ENCODE measurements at places on chromosomes 1 and 21.

GRCh38 chr1:227043755-227044154 lies 103.7 kb downstream of the COQ8A start:
- peak; percentile 41 for DNase-seq

DNA sequence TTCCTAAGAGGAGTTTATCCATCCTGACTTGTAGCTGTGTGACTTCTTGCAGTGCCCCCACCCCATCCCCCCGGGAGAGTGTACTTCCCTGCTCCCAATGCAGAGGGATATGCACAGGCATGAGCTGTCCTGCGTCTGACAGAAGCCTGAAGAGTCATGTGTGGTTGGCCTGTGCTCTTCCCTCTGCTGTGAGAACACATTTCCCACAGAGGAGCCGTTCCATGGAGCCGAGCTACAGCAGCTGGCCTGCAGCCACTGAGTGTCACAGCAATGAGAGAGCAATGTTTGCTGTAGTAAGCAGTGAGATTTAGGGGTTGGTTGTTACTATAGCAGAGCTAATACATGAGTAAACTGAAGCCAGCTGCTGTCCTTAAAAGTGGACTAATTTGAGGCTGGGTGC lies 22.0 kb downstream of the PARS2 start:
- DNase-seq = peak; percentile 52

DNA sequence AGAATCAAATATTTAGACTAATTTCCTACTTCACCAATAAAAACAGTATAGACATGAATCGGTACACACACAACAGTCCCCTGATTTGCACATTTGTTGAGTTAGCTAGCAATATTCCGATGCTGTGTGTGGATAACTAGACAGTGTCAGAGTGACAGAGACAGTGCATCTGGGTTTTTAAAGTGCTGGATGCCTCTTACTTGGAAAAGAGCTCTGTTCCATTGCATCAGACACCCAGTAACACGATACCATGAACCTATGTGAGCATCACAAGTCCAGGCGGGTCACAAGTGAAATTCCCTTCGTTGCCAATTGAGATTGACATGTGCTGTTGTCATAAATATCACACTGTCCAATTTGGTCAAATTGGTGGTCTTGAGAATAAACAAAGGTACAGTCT lies 82.0 kb upstream of the ESRRG start:
- DNase-seq = peak; percentile 19

GRCh38 chr1:179166663-179167417 lies 62.6 kb downstream of the ABL2 start:
- no peak for DNase-seq

GRCh38 chr1:224237119-224237881 lies 54.3 kb downstream of the DEGS1 start:
- no peak for DNase-seq

DNA sequence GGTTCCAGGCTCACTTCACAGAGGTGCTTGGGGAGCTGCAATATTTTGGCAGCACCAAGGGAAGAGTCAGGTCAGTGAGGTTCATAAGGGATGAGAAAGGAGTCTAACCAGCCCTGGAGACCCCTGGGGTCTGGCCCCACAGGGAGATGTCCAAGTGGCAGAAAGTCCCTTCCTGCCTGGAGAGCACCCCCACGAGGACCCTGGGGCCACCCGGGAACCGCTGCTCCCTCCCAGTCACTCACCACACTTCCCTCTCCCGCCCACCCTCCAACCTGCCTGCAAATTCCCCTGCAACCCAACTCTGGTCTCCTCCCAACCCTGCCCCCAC lies 6.5 kb upstream of the ITGB2 start:
- DNase-seq = no peak

DNA sequence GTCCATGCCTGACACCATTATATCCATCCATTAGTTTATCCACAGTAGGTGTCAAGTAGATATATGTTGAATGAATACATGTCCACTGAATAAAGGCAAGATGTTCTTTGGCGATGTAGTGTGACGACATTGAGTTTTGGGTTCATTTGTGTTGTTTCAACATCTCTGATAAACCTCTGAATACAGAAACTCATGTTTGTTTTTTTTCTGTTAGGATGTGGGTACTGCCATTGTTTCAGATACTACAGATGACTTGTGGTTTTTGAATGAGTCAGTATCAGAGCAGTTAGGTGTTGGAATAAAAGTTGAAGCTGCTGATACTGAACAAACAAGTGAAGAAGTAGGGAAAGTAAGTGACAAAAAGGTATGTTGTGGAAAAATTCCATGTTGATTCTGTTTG lies 28.1 kb downstream of the MDM4 start:
- DNase-seq = peak; percentile 31

DNA sequence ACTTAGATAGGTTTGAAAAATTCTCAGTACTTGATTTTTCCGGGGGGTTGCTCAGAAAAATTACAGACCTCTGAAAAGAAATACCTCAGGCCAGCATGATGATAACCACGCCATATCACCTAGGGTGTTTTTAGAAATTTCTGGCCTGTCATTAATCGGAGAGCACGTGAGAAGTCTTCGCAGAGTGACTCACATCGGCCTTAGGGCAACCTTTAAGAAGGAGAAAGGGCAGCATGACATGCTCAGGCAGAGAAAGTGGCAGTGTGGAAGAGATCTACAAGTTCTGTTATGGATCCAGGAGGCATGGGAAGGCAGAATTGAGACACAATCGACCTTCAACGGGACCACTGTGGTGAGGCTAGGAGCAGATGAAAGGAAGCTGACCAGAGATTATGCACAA lies 506.3 kb downstream of the LMO4 start:
- DNase-seq = no peak

DNA sequence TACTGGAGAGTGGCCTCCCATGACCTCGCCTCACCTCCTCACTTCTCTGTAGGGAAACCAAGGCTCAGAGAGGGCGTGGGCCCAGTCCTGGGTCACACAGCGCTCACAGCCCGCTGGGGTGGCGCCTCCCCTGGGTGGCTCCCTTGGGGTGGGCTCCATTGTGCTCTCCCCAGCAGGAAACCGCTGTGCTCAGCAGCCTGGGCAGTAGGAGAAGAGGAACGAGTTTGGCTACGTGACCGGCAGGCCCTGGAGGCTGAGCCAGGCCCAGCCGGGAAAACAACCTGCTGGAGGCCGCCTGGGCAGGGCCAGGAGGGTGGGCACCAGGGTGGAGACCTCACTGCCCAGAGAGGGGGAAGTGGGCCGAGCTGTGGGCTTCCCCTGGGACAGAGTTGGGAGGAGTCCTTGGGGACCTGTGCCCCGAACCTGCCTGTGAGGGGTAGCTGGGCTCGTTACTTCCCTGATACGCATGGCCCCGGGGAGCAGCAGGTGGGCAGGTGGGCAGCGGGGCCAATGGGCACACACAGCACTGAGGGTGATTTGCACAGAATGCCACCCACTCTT lies 15.0 kb upstream of the FAM131C start:
- no peak for DNase-seq

GRCh38 chr1:156675210-156676113 lies 1.7 kb downstream of the NES start:
- peak; percentile 54 for DNase-seq

- DNase-seq = no peak
Observed at GRCh38 chr1:1996207-1996651, 7.4 kb downstream of the CFAP74 start.

- DNase-seq = no peak
Observed at GRCh38 chr1:163823017-163823416, 501.3 kb downstream of the NUF2 start.

DNA sequence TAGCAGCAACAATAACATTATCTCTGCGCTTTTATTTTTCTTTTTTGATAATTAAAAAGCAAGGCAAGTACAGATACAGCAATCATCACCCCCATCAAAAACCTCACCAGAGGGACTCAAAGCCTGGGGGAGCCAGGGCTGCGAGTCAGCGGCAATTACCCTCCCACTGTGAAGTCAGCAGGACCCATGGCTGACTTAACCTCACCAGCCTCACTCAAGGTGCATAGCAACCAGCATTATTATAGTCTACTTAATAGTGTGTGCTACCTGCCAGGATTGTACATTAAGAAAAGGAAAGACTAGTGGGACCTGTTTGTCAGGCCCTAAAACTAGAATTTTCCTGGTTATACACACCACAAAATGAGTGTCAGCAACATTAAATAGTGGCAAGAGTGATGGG lies 28.9 kb upstream of the SERBP1 start:
- no peak for DNase-seq

DNA sequence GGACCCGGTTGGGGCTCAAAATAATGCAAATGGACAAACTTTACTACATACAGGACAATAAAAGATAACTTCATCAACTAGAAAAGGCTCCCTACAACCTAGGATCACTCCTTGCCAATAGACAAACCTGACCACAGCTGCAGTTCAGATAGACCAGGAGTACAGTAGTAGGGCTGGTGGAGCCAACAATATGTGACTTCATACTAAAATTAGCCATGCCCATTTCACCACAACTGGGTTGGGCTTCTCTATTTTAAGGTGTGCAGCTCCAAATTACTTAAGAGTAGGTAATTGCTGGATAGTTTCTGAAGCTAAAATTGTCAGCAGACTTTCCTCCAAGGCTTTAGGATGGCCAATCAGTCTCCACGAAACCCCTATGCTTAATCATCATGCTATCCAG lies 3.9 kb downstream of the DENND1B start:
- no peak for DNase-seq

GRCh38 chr1:246875041-246876026 lies 56.4 kb downstream of the AHCTF1 start:
- DNase-seq = peak; percentile 14

GRCh38 chr1:48236716-48237470 lies 14.4 kb downstream of the SLC5A9 start:
- peak; percentile 4 for DNase-seq

- no peak for DNase-seq
Observed at GRCh38 chr1:243734308-243734695, 115.7 kb downstream of the AKT3 start.

- no peak for DNase-seq
Observed at GRCh38 chr1:16607433-16607851, 5.9 kb downstream of the NBPF1 start.

DNA sequence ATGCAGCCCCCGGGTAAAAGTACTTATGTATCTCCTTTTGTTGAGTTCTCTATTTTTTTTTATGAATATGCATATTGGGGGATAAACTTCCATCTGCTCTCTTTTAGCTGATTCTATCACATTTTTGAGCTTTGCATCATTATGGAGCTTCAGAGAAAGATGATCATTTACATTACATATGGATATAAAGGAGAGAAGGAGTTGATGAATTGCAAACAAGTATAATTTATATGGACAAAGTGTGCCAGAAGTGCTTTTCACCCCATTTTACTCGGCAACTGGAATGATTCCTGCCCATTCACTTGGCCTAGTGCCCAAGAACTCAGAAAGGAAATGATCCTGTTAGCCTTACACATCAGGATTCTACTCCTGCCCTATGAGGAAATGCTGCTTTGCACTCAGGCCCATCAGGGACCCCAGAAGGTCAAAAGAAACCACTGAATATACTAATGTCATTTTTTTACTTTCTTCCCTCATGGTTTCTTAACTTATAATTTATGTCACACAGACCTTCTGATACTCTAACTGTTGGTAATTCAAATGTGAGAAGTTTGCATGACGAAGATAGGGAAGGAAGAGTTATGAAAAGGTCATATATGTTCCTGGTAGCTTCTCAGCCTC lies 65.6 kb downstream of the SAMSN1 start:
- DNase-seq = no peak

DNA sequence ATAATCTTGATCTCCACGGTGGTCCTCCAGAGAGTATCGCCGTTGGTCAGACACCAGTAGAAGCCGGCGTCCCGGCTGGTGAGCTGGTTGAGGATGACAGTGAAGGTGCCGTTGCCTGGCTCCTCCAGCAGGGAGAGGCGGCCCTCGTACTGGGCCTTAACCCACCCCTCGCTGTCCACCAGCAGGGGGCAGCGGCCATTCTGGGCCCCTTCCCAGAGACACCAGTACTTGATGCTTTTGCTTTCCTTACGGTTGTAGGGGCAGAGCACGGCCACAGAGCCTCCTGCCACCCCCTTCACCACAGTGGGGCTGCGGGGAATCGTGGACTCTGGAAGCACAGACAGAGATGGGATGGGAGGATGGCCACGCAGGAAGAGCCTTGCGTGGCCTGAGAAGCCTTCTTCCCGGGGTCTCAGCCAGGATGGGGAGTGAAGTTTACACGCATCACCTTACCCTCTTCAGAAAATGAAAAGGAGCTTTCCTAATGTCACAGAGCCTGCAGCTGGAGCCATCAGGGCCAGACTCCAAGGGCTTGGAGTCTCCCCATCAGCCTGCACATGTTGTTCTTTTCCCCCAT lies 10.7 kb downstream of the PIGR start:
- DNase-seq = no peak

- no peak for DNase-seq
Observed at GRCh38 chr1:87450615-87451209, 122.0 kb downstream of the LMO4 start.

DNA sequence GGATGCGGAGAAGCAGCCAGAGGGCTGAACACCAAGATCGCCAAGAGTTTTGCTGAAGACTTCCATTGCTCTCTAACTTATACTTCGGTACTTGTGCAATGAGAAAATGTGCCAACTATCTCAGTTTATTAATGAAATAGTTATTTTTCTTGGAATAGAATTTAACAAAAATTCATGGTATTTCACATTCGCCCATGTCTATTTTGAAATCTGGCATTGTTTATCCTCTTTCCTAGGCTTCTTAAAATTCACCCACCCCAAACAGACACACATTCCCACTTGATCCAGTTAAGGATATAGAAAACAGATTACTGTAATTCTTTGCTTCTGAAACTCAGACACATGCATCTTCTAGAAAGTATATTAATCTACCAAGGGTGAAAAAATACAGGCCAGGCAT lies 56.3 kb upstream of the ADAMTS5 start:
- no peak for DNase-seq

GRCh38 chr1:22526677-22527076 lies 36.6 kb upstream of the EPHA8 start:
- DNase-seq = no peak

DNA sequence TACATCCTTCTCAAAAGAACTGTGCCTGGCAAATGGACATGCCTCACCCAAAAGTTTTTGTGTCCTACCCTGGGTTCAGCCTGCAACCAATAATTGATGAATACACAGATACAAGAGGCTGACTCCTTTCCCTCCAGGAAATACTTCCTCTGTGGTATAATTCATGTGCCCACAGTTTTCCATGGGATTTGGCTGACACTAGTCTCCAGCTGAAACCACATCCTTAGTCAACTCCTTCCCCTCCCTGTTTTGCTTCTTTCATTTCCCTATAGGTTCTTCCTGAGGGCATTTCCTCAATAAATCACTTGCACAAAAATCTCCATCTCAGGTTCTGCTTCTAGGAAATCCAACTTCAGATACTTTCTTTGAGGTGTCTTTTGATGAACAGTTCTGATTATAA lies 436.6 kb upstream of the C1orf87 start:
- DNase-seq = no peak

GRCh38 chr1:184982002-184982954 lies 8.0 kb upstream of the NIBAN1 start:
- no peak for DNase-seq

Measured in skeletal muscle cell (primary cell).